ENCODE measurements at places on chromosomes 11 and 22.

GRCh38 chr11:69232821-69233743, 60.9 kb upstream of the MYEOV start:
- no peak for DNase-seq

- peak; percentile 54 for DNase-seq
These were observed 8.8 kb upstream of the CUL5 start for GRCh38 chr11:107999759-108000455.

DNA sequence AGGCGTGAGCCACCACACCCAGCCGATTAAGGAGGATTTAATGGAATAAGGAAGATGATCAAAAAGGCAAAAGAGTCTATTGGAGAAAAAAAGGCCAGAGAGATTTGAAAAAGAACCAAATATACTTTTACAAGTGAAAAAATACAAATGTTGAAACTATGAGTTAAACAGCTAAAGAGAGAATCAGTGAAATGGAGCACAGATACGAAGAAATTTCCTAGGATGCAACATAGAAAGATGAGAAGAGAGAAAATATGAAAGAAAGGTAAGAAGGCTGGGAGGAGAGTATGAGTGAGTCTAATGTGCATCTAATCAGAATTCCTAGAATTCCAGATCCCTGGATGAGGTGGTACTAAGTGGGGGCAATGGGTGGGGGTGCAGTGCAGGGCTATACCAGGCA, 19.4 kb upstream of the CELSR1 start:
- no peak for DNase-seq

DNA sequence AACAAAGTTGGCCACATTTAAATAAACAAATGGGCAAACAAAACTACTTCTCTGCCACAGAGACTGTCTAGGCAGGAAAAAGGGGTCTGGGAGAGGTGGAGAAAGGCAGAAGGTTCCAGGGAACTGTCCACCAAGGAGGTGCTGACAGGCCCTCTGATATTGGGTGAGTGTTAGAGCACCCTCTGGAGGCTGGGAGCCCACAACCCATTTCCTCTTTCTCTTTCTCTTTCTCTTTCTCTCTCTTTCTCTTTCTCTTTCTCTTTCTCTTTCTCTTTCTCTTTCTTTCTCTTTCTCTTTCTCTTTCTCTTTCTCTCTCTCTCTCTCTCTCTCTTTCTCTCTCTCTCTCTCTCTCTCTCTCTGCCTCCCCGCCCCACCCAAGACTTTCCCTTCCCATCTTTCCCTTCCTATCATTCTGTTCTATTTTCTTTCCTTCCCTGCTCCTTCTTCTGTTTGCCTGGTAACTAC, 912.8 kb downstream of the DLG2 start:
- DNase-seq = peak; percentile 79

GRCh38 chr11:72221386-72222075, 3.0 kb upstream of the INPPL1 start:
- no peak for DNase-seq

- DNase-seq = no peak
These were observed 6.4 kb downstream of the LMO2 start for GRCh38 chr11:33885338-33886005.

DNA sequence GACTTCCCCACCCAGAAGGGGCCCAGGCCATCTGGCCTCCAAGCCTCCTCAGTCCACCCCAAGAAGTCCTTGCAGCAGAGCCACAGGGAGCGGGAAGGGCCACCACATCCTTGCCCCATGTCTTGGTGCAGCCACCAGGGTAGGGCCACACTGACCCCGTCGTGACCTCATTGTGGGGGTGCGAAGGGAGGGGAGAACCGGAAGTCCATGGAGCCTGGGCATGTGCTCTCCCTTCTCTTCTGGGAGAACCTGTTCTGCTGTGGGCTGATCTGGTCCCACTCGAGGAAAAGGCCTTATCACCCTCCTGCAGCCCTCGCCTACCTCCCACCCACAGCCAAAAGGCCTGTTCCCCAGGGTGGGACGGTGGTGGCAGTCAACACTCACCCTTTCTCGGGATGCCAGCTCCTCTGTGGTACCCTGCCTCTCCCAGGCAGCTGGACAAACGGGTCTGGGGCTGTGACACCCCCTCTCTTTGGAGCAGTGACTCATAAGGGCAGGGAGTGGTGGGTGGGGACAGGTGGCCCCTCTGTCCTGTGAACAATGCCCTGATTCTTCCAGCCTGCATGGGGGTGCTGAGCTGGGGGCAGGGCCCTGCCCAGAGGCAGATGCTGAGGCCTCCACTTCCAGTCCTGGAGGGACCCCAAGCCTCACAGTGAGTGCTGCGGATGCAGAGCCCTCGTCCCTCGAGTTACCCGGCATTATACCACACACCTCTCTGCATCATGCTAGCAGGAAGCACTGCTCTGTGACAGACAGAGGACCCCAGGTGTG, 14.6 kb upstream of the CTSD start:
- no peak for DNase-seq

- no peak for DNase-seq
These were observed 600.5 kb upstream of the TENM4 start for GRCh38 chr11:80041136-80042000.

- no peak for DNase-seq
These were observed 8.2 kb downstream of the PNPLA3 start for GRCh38 chr22:43931771-43932170.

DNA sequence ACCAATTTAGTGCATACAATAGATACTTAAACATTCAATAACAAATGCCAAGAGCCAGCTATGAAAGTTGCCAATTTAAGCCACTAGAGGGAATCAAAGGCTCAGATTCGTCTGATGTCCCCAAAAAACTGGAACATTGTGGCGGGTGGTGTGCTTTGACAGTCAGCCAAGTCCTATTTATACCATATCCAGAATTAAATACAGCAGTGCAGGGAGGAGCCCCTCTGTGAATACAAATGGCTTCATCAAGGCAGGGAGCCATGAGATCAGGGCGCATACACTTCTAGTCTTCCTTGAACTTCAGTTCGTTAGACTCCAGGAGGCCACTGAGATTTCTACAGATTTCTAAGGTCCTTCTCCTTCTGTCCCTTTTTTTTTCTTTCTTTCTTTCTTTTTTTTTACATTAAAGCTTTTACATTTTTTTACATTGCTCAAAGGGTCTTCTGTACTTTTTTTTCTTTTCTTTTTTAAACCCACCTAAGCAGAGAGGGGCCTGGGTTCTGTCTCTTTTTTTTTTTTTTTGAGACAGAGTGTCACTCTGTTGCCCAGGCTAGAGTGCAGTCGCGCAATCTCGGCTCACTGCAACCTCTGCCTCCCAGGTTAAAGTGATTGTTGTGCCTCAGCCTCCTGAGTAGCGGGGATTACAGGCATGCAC, 41.5 kb upstream of the HSPA8 start:
- peak; percentile 51 for DNase-seq

GRCh38 chr22:44901301-44901700, 108.5 kb downstream of the PHF21B start:
- no peak for DNase-seq

- no peak for DNase-seq
These were observed 171.5 kb downstream of the RCN1 start for GRCh38 chr11:32262367-32262766.

- no peak for DNase-seq
These were observed 1.5 kb downstream of the ANO9 start for GRCh38 chr11:440065-441042.

DNA sequence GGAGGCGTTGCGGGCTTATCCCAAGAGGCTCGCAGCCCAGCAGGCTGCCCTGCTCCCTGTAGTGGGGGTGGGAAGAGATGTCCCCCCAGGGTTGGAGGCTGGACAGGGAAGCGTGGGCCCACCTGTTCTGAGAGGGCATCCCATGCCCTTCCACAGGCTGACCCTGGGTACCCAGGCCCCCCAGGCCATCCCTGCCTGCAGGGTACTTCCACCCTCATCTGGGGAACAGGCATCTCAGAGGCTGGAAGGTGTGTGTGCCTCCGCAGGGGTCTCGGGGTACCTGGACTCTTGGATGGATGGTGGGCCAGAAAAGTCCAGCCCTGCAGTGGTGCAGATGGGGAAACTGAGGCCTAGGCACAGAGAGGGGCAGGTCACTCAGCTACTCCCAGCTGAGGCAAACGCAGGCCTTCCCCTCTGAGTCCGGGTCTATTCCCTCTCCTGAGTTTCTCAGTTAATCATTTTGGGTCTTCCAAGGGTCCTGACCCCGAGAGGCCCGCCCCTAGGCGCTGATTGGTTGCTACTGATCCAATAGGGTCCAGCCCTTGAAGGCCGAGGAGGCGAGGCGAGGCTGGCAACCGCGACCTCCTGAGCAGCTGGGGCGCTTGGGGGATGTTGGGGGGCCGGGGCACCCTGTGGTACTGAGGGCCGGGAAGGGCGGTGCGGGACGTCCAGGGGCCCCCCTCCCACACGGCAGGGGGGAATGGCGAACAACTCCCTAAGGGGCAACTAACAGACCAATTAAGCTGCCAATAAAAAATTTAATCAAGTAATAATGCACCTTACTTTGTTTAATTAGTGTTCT, 23.8 kb downstream of the FLRT1 start:
- DNase-seq = no peak

- no peak for DNase-seq
These were observed 63.7 kb downstream of the PRDM11 start for GRCh38 chr11:45209891-45210699.

GRCh38 chr11:2708757-2709281, 9.0 kb upstream of the KCNQ1OT1 start:
- DNase-seq = no peak

- no peak for DNase-seq
These were observed 36.5 kb downstream of the LRRC74B start for GRCh38 chr22:21082248-21082647.

- no peak for DNase-seq
These were observed 9.0 kb upstream of the CCT8L2 start for GRCh38 chr22:16601437-16602223.

GRCh38 chr11:69010964-69011623, 2.0 kb downstream of the MRGPRF start:
- DNase-seq = peak; percentile 68
